ENCODE measurements at places on chromosomes 13 and 19.

DNA sequence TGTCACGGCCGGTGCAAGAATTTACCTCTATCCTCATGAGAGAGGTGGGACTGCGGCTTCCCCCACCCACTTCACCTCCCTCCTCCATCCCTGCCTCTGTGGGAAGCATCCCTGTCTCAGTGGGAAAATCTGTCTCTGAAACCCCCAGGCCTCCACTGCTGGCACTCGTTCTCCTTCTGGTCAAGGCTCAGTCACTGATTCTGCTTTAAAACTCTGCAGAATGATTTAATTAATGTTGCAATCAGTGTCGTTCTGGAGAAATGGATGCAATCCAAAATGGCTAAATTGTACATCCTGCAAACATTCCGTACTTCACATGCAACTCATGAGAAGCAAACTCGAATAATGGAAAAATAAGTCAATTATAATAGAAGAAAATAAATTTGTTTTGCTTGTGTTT lies 5.6 kb downstream of the RASL11A start:
- DNase-seq = no peak

DNA sequence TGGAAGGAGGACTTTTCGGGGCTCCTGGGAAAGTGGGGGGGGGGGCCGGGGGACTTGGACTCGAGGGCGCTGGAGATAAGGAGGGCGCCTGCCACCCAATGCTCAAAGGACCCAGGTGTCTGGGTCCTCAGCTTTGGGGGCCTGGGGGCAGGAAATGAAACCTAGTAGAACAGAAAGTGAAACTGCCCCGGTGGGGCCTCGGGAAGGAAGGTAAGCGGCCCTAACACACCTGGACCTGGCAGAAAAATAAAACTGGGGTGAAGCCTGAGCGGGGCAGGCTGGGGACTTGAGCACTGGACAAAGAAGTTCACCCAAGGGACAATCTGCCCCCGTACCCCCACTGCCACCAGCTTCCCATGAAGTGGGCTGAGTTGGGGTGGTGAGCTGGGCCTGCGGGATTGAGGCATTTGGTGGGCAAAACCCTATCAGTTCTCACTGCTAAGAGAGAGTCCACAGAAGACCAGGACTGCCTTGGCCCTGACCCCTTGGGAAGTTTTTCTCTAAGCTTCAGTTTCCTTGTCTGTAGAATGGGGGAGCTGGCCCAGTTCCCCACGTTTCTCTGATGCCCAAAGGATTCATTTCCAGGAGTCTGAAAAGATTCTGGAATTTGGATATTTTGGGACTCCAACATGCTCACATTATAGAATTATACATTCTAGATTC lies 2.3 kb downstream of the PRKD2 start:
- peak; percentile 67 for DNase-seq

GRCh38 chr13:48040896-48041295 lies 3.4 kb downstream of the NUDT15 start:
- no peak for DNase-seq

- DNase-seq = no peak
Measured at GRCh38 chr13:49455007-49455398, 10.9 kb downstream of the SETDB2 start.

DNA sequence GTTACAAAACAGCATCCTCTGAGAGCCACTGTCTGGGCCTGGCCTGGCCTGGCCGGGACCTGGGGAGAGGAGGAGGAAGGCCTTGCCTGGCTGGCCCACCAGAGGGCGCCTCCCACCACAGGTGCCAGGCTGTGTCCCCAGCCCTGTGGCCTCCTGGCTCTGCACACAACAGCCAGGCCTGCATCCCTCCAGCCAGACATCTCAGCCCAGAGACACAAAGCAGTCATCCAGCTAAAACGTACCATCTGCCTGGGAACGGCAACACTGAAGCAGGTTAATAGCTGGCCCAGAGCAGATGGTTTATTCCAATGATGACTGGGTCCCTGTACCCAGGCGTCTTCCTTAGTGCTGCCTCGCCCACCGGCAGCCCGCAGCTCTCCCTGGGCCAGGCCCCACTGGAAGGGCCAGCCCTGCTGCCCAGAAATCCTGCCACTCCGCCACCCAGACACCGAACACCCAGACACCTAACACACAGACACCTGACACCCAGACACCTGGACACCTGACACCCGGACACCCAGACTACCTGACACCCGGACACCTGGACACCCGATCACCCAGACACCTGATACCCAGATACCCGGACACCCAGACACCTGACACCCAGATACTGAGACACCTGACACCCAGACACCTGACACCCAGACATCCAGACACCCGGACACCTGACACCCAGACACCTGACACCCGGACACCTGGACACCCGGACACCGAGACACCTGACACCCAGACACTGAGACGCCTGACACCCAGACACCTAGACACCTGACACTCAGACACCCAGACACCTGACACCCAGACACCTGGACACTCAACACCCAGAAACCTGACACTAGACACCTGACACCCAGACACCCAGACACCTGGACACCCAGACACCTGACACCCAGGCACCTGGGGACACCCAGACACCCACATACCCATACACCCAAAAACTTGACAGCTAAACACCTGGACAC lies 20.1 kb downstream of the C19orf12 start:
- DNase-seq = peak; percentile 42

- DNase-seq = no peak
Measured at GRCh38 chr19:821231-821824, 427 bp downstream of the PLPPR3 start.

GRCh38 chr13:106115081-106115480 lies 420.4 kb downstream of the EFNB2 start:
- DNase-seq = no peak

- no peak for DNase-seq
Measured at GRCh38 chr13:62194371-62194770, 778.7 kb upstream of the PCDH20 start.

GRCh38 chr13:69423844-69424243 lies 683.8 kb upstream of the ATXN8OS start:
- DNase-seq = no peak

- DNase-seq = no peak
Measured at GRCh38 chr13:33134213-33134612, 118.0 kb downstream of the KL start.

DNA sequence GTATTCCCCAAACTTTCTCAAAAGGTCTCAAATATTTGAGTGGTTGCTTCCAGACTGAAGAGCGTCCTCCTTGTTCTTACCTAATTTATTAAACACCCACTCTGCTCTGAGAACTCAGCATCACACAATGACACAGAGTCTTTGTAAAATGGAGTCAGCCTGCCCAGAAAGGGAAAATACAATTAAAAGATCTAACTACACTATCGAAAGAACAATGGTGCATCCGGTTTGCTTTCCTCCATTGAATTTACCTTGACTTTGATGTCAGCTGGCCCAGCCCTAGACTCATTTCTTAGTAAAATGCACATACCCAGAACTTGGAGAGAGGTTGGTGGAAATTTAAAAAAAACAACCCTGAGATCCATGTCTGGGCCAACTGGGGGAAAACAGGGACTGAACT lies 120.7 kb upstream of the SERP2 start:
- DNase-seq = no peak

DNA sequence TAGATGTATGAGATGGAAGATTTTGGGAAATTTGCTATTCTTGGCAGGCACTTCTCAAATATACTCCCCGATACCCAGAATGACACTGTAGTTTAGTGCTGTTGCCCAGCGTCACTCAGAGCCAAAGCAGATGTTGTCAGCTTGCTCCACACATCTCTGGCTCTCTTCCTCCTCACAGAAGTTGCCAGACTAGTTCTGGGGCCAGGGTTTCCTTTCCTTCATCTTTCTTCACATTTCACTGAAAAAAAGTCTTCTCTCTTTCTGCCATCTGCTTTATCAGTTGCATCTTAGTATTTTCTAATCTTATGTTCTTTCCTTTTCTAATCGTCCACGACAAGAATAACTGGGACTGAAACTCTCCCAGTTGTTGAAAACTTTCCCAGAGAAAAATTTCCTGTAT lies 251.4 kb downstream of the RGCC start:
- DNase-seq = no peak

- no peak for DNase-seq
Measured at GRCh38 chr13:47252627-47253026, 355.8 kb upstream of the HTR2A start.

- no peak for DNase-seq
Measured at GRCh38 chr13:48938308-48938943, 37.3 kb upstream of the FNDC3A start.

DNA sequence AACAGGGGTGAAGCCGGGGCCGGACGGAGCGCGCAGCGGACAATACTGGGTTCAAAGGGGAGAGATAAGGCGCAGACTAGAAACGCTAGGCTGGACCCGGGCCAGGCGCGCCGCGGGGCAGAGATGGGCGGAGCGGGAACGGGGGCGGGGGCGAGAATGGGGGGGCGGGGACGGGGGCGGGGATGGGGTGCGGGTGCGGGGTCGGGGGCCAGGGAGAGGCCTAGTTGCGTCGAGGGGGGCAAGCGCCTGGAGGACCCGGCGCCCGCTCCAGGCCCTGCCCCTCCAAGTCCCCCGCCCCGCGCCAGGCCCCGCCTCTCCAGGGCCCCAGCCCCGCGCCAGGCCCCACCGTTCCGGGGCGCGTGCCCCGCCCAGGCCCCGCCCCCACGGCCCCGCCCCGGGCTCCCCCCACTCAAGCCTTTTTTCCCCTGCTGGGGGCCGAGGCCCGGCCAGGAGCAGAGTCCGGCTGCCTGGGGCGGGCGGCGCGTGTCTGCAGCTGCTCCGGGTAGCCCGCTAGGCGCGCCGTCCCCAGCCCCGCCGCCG lies at the start of gene CERS4:
Gene CERS4, plus strand, starts transcription at position 449 of the 540 bp plus-strand sequence. CDS start 41,707 bp downstream, outside the sequence.
- DNase-seq = no peak

- no peak for DNase-seq
Measured at GRCh38 chr19:4866595-4867424, 657 bp downstream of the PLIN3 start.

DNA sequence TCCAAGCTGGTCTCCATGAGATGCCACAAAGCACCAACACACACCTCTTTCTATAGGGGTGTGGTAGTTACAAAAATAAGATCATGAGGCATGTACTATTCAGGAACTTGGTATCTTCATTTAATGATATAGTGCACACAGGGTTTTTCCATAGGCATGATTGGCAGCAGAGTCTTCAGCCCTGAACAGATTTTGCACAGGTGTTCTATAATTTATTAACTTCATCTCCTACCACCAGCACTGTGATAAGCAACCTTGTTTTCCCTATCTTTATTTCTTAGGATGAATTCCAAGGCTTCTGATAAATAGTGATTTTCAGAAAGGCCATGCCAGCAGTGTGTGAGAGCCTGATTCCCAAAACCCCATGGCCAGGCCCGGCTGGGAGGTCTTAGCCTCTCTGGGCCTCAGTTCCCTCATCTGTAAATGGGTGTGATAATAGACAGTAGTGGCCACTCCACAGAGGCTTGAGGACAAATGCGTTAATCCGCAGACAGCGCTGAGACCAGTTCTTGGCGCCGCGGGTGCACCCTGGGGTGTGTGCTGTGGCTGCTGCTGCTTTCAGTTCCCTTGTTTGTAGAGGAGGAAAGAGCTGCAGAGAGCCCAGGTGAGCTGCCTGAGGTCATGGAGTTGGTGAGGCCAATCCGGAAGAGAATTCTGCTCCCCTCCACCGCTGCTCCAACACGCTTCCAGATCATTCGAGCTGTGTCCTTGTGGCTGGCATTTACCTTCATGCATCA lies 33.1 kb downstream of the DHRS12 start:
- no peak for DNase-seq

GRCh38 chr19:1220976-1221903 lies 15.7 kb downstream of the STK11 start:
- DNase-seq = no peak

DNA sequence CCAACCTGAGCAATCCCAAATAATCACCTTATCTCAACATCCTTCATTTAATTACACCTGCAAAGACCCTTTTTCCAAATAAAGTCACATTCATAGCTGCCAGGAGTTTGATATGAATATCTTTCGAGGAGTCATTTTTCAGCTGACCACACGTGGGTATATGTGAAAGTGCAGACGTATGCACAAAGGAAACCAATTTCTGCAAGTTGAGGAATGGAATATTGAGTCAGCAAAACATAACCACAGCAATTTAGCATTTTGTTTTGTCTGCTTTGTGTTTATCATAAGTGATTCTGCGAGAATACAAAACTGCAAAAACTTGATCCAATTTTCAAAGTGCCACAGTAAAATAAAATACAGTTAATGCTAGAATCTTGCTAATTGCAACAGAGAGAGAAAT lies 295.9 kb downstream of the SUCLA2 start:
- DNase-seq = no peak

DNA sequence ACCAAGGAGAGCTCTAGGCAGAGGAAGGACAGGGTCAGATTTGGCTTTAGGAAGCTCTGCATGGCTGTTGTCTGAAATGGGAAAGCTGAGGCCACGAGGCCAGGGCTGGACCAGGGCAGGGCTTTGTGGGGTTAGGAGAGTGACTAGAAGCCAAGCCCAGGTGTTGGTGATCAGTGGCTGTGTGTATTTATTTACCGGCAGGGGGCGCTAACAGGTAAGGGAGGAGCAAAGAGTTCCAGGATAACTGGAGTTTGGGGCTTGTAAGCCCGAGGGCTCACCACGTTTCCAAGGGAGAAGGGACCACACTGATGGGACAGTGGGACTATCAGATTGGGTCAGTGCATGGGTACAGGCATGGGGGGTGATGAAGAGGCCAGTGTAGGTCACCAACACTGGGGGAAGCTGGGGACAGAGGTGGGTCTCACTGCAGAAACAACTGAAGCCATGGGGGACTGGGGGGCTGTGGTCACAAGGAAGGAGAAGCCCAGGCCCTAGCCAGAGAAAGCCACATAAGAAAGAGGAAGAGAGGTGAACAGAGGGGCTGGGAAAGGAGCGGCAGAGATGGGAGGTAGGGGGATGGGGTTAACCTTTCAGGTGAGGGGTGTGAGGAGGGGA lies 3.9 kb downstream of the TMEM147 start:
- peak; percentile 85 for DNase-seq

GRCh38 chr13:46860722-46861121 lies 36.1 kb downstream of the HTR2A start:
- no peak for DNase-seq

- DNase-seq = peak; percentile 27
Measured at GRCh38 chr19:50384685-50385535, 763 bp downstream of the POLD1 start.

GRCh38 chr19:11685676-11686650 lies 52.8 kb downstream of the ZNF823 start:
- no peak for DNase-seq

GRCh38 chr13:75723901-75724300 lies 87.8 kb downstream of the LMO7 start:
- no peak for DNase-seq

GRCh38 chr19:10882108-10882457 lies 10.7 kb downstream of the CARM1 start:
- no peak for DNase-seq

GRCh38 chr19:43595605-43595998 lies 332 bp downstream of the IRGQ start:
- no peak for DNase-seq

DNA sequence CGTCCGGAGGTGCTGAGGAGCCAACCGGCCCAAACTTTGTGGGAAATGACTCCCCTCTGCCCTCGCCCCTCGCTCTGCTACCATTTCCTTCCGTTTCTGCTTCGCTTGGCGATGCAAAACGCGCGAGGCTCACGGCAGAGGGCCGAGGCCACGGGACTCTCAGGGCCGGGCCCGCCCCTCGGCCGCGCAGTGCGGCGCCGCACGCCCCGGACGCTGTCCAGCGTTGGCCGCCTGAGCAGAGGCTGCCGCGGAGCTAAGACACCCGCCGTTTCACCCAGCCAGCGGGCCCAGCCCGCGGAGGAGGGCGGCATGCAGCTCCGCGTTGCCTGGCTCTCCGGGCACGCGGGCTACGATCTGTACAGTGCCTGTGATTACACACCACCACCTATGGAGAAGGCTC lies 2.1 kb upstream of the ZNF578 start:
- no peak for DNase-seq
